HT-29 (cell line): ENCODE measurements at places on chromosomes 12 and 14. TPM values are rescaled to one million over a fixed set of nuclear protein-coding genes. Genes with fewer than 3 reads are reported as not detected.

- DNase-seq: no peak
These were observed 13.8 kb downstream of the TMEM106C start for GRCh38 chr12:47977046-47977771.

LRIG3 gene
- 9.8 and 10.7 TPM in 2 replicates for total RNA-seq

GRCh38 chr14:62097824-62098223 is 335.6 kb downstream of the SNAPC1 start:
- no peak for DNase-seq

- DNase-seq: no peak
These were observed 59.4 kb downstream of the TTC9 start for GRCh38 chr14:70700955-70701585.

KRT74 gene
- not detected in 2 replicates for total RNA-seq

DNA sequence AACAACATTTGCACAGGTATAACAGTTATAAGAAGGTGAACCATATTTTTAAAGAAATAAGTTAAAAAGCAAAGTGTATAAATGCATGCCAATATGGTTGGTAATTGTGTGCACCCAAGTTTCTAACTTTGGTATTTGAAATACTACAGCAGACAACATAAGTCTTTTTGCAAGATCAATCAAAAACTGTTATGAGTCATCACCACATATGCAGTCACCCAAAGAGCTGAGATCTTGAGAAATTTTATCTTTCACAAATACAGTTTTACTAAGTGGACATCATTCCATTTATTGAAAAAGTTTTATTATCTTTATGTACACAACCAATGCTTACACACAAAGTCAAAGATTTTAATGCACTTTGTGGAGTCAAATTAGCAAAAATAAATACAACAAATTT is 7.0 kb upstream of the ACSS3 start:
- no peak for DNase-seq

DNA sequence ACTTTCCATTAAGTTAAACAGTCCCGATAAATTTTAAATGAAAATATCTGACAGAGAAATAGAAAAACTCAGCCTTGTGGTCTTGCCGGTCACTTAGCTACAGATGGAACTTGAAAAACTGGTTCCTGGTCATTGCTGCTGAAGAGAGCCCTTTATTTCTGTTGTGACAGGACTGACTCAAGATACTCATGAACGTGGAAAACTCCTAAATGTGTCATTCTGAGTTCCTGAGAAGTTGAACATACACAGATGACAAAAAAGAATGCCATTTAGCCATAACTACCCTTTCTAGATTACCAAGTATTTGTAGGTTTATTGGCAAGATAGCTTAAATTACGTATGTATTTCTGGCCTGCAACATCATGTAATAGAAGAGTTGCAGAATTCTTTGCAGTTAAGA is 134.2 kb downstream of the HMGA2 start:
- DNase-seq: peak; percentile 85

C3AR1 gene
- total RNA-seq: not detected in 2 replicates
